Stimulated activated CD8-positive, alpha-beta memory T cell treated with anti-CD3 and anti-CD28 coated beads, Interleukin-4, amount 100 ng/mL, for 1 hour (primary cell): ENCODE measurements at places on chromosomes 1 and 21.

DNA sequence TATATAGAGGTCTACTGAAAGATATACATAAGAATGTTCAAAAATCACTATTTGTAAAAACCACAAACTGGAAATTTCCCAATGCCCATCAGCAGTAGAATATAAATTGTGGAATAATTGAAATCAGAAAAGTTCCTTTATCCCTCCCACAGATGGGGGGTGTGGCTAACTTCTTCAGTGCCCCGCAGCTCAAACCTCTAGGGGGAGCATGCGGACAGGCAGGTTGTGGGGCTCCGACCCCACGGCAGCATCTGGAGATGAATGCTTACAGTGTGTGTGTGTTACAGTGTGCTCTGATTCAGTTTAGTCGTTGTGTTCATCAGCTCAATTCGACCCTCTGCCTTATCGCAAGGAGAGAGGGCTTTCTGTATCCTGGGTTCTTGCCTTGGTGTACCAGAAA is 262.1 kb upstream of the LRRC7 start:
- DNase-seq: no peak

DNA sequence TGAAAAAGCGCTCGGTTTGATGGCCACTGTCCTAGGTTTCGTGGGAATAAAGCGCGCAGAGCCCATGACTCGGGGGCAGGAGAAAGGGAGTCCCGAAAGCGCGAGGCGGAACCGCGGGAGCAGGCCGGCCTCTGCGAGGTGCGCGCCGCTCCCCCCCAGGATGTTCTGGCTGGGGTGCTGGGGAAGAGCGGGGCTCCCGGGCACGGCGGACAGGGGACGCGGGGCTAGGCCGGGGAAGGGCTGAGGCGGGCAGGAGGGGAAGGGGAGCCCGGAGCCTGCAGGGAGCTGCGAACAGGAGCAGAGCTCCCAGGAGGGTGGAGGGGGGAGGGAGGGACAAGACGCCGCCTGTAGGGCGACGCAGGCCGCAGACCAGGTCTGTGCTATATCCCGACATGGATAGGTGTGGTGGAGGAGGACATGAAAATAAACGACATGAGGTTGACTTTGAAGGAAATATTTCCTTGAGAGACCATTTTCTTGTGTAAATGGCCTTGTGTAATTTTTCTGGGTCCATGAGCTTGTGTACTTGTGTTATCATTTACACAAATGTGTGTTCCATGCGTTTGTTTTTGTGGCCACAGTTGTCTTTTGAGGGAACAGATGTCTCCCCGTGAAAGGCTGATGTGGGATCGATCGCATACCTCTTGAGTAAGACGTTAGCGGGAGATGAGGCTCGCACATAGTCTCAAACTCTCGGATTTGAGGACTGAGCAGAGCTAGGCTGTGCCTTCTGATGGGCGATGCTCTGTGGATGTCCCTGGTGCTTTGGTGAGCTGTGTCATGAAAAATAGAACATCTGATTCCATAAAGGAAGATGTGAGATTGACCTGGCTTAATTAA is 1.3 kb downstream of the PCNT start:
- no peak for DNase-seq

- no peak for DNase-seq
These were observed 2018.4 kb downstream of the NCAM2 start for GRCh38 chr21:23016617-23017016.

DNA sequence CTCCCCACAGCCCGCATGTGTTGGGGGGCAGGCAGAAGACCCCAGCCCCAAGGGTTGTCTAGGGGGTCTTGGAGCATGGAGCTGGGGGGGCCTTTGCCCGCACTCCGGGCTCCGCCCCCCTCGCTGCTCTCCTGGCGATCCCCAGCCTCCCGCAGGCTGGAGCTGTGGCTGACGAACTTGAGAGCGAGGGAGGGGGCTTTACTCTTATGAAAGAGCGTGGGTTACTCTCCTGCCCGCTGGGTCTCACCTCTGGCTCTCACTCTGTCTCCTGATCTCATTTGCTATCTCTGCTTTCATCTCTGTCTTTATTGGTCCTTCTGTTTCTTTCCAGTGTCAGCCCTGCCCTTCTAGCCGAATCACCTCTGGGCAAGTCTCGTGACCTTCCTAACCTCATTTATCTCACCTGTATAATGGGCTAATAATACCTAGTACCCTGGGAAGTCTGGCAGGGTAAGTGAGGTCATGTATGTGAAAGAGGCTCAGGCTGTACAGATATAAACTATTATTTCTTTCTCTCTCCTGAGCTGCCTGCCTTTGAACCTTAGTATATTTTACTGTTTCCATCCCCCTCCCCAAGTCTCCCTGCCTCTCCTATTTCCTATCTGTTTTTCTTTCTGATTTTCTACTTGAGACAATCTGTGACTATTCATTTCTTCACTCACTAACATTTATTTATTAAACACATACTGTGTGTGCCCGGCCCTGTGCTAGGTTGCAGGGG is 731 bp downstream of the EFNA4 start:
- no peak for DNase-seq

DNA sequence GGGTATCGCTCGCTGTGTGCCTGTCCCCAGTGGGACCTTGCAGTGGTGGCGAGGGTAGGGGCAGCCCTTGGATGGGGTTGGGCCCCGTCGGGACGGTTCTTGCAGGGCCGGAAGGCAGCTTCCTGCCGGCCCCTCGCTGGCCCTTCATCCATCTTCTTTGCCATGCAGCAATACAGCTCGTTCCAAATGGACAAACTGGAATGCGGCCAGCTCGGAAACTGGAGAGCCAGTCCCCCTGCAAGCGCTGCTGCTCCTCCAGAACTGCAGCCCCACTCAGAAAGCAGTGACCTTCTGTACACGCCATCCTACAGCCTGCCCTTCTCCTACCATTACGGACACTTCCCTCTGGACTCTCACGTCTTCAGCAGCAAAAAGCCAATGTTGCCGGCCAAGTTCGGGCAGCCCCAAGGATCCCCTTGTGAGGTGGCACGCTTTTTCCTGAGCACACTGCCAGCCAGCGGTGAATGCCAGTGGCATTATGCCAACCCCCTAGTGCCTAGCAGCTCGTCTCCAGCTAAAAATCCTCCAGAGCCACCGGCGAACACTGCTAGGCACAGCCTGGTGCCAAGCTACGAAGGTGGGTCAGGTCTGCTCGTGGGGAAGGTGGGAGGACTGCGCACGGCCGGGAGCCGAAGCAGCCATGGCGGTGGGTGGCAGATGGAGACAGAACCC is 45.8 kb downstream of the SIM2 start:
- no peak for DNase-seq

DNA sequence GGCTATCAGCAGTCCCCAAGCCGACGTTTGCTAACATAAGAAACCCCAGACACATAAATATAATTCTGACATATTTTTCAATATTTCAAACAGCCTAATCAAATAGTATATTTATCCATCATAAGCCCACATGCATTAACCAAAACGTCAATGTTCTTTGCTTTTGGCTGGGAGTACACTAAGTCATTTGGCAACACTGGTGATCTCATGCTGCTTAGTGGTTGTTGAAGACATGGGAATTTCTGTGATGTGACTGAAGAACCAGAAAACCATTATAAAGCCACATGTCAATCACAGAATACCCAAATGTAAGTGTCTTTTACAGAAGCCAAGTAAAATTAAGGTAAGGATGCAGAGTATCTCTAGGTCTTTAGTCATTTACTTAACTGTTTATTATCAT is 57.6 kb downstream of the PLPPR5 start:
- no peak for DNase-seq

GRCh38 chr1:46070164-46070814 is 62.1 kb downstream of the PIK3R3 start:
- DNase-seq: no peak

GRCh38 chr1:99327357-99327756 is 63.1 kb downstream of the PLPPR4 start:
- no peak for DNase-seq

- DNase-seq: no peak
These were observed 5.5 kb downstream of the AMPD2 start for GRCh38 chr1:109625176-109625575.

GRCh38 chr1:16921391-16922185 is at the start of gene CROCC:
Gene CROCC, plus strand, starts transcription at chr1:16921931. Its CDS starts 88 bp downstream, at chr1:16922019.
- peak; percentile 16 for DNase-seq

DNA sequence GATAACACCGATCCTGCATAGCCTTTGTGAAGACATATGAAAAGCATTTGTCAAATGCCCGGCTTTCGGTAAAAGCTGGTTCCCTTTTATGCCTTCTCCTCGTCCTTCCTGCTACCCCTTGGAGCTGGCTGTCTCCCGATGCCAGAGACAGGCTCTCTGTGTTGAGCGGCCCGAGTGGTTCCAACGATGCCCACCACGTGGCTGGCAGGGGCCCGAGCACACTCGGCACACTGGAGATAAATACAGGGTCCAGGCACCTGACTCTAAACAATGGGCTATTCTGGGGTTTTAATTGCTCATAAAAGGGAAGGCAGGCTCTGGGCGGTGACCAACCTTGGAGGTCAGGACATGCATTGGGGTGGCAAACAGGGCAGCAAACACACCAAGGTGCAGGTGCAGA is 207.1 kb downstream of the HIVEP3 start:
- DNase-seq: no peak

DNA sequence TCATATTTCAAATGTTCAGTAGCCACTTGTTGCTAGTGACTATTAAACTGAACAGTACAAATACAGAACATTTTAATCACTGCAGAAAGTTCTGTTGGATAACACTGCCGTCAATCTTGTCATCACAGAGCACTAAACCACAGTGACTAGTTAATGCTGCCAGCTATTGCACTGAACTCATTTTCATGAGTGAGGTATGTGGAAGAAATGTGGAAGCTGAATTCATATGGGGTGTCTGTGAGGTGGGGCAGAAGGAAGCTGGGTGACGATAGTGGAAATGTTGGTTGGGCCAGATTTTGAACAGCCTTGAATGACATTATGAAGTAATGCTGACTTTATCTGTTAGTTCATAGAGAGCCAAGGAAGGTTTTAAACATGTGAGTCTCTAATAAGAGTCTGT is 49.6 kb downstream of the OSBPL9 start:
- no peak for DNase-seq

GRCh38 chr1:221097479-221098281 is 218.4 kb downstream of the HLX start:
- DNase-seq: no peak

DNA sequence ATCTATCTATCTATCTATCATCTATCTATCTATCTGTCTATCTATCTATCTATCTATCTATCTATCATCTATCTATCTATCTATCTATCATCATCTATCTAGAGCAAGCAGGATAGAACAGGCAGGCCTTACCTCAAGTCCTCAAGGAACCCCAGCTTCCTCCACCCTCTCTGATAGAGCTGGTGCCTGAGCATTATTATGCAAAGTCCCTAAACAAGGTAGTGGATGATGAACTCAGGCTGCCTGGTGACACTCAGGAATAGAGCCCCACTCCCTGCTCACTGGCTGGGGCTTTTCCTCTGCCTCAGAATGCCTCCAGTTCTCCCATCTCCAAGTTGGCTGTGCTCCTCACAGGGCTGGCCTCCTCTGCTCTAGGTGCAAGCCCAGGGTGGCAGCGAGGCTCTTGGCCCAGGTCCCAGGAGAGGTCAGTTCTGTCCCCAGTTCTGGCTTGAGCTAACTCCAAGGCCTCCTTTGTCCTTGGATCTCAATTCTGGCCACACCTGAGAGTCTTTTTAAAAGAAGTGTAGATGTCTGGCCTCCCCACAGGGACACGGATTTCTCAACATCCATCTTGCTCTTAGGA is 60.2 kb downstream of the PCP4 start:
- no peak for DNase-seq

DNA sequence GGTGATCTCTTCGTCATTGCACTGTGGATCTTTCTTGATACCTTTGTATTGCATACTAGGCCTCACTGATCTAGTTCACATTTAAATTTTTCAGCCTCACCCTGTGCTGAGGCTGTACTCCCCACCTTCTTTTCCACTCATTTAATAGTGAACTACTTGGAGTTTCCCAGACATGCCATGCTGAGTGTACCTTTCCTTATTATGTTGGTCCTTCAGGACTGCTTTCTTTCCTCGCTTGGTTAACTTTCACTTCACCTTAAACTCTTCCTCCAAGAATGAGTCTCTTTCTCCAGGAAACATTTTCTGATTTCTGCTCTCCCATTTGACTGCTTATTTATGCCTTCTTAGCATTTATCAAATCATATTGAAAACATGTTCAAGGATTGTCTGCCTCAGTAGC is 20.8 kb downstream of the RNF2 start:
- DNase-seq: no peak

GRCh38 chr1:66172272-66172671 is 361.7 kb upstream of the SGIP1 start:
- DNase-seq: no peak

DNA sequence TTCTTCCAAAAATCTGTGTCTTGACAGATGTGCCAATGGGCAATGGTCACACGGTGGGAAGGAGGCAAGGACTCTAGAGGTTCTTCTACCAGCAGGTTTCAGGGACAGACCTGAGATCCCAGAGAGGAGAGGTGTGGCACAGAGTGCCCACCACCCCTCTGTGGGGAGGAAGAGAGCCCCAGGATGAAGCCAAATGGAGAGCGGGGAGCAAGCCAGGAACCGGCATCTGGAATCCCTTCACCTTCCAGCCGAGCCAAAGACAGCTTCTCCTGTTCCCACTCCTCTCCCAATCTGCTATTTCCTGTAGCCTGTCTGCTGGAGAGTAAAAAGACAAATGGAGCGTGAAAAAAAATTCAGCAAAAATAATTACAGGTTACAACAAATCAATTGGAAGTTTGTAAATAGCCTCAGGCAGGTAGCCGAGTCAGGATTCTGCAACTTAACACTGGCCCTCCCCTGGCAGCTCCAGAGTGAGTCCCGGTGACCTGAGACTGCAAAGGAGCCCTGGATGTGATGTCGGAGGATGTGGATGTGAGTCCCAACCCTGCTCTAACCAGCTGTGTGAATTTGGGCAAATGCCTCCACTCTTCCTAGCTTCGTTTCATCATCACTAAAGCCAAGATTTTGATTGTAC is 45.4 kb upstream of the LRRN2 start:
- no peak for DNase-seq

DNA sequence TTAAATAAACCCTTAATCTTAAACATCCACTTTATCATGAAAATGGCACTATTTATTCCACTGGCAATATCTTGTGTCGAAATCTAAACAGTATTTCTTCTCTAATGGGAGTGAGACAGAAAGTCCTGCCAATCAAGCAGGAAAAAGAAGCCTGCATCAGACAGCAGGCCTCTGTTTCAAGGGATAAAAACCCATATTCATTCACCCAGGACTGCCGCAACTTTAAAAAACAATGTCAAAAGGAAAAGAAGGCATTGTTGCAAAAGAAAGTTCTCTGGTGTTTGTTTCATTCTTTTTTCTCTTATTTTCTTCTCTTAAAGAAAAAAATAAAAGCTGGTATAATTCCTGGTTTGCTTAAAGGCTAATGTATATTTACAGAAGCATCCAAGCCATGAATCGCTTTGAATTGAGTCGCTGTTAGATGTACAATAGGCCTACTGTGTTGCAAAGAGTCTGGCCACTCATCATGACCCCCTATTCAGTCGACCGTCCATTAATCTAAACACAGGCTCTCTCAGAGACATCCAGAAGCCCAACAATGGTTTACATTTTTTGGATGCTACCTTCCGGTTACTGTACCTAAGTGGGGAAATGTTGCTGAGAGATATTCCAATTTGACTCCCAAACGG is 48.7 kb upstream of the ZC3H11B start:
- DNase-seq: no peak
